ENCODE measurements at places on chromosomes 3 and 15. TPM values are rescaled to one million over a fixed set of nuclear protein-coding genes. Genes with fewer than 3 reads are reported as not detected.

DNA sequence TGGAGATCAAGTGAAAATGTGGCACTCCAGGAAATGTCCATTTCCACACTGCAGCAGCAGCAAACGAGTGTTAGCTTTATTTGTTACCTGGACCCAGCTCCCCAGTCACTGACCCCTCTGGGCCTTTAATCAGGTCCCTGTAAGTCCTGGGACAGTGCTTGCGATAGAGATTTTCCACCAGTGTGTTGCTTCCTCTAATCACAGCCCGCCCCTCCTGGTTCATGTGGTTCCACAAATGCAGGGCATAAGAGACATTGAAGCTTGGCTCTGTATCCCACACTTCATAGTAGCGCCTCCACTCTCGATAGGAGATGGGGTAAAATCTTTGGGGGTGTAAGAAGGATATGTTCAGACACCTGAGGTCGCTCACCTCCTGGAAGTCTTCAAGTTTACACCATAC lies 8.0 kb downstream of the A4GNT start:
- no peak for DNase-seq

- no peak for DNase-seq
Measured at GRCh38 chr15:80060356-80061006, 1.0 kb downstream of the ZFAND6 start.

- no peak for DNase-seq
Measured at GRCh38 chr3:138253609-138254008, 66.5 kb downstream of the ARMC8 start.

- DNase-seq, result no peak
Measured at GRCh38 chr15:69663441-69663840, 210.8 kb downstream of the RPLP1 start.

- DNase-seq, result no peak
Measured at GRCh38 chr15:69757186-69757585, 304.6 kb downstream of the RPLP1 start.

Gene NR2E3
- 0.35 TPM for total RNA-seq

All from H9 (cell line).